ENCODE measurements at places on chromosomes 1 and 21. TPM values are rescaled to one million over a fixed set of nuclear protein-coding genes. Genes with fewer than 3 reads are reported as not detected.

DNA sequence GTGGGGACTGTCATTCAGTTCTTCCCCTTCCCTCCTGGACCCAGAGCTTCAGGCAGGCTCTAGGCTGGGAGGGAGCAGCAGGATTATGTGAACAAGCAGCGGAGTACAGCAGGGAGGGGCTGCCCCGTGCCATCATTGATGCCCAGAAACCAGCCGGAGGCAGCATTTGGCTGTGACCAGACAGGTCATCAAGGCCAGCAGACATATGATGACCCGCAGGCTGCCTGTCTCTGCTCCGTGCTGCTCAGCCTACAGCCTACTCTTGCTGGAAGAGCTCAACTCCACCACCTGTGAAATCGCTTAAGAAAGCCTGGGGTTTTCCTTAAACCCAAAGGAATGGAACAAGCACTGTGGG, 4.9 kb downstream of the KLHL21 start:
- peaks cover 42% of the 10 kb centered on the region for H3K36me3 ChIP-seq
- H3K27me3 ChIP-seq, result no peaks in the 10 kb centered on the region
- H3K4me3 ChIP-seq, result no peak overlapping the region

DNA sequence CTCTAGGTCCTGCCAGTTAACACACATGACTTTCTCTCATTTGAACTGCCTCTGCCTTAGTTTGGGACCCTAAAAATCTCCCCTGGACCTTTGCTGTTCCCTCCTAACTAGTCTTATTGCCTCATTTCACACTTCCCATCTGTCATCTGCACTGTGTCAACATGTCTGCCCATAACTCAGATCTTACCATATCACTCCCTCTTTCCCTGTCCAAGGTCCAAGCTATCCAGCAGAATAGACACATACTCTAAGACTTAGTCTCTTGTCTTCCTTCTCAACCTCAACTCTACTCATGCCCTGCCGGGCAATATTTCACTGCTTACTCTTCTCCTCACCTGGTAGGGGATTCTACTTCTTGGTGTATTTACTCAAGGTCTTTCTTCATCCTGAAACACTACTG, 79.5 kb upstream of the DAB1 start:
- no peaks in the 10 kb centered on the region for H3K4me1 ChIP-seq
- H3K4me3 ChIP-seq, result no peak overlapping the region
- H3K27ac ChIP-seq, result no peak overlapping the region

DNA sequence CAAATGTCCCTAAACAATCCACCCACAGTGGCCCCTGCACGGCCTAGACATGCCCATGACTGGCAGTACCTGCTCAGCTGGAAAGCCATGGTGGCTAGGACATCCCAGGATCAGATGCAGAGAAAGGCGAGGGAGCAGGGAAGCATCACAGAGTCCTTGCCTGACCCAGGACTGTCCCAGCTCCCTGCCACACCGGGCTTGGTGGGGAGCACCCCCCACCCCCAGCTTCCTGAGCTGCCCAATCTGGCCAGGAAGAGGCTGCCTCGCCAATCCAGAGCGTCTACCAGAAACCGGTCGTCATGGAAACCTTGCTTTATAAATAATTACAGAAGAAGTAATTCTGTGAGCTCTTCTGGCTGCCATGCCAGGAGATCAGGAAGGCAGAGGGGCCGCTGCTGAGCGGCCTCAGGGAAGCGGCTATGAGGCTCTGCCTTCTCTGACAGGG, 34.8 kb downstream of the ACOT7 start:
- H3K4me1 ChIP-seq, result peaks cover 66% of the 10 kb centered on the region
- H3K36me3 ChIP-seq, result peaks cover 9% of the 10 kb centered on the region
- H3K27ac ChIP-seq, result peak overlapping the region; percentile 96
- H3K4me3 ChIP-seq, result peak overlapping the region; percentile 65
- H3K27me3 ChIP-seq, result no peaks in the 10 kb centered on the region

- no peak for DNase-seq
- H3K4me1 ChIP-seq, result no peaks in the 10 kb centered on the region
- no peak overlapping the region for H3K4me3 ChIP-seq
- peaks cover 19% of the 10 kb centered on the region for H3K27me3 ChIP-seq
- H3K36me3 ChIP-seq, result no peaks in the 10 kb centered on the region
Measured at GRCh38 chr1:75708910-75709309, 15.6 kb upstream of the ACADM start.

Gene TPTE
- total RNA-seq, result not detected

- no peak overlapping the region for H3K4me3 ChIP-seq
- peaks cover 37% of the 10 kb centered on the region for H3K4me1 ChIP-seq
- H3K27me3 ChIP-seq, result no peaks in the 10 kb centered on the region
- DNase-seq, result no peak
- peaks cover 21% of the 10 kb centered on the region for H3K36me3 ChIP-seq
- peak overlapping the region; percentile 31 for H3K27ac ChIP-seq
Measured at GRCh38 chr21:45536301-45537081, 5.7 kb downstream of the SLC19A1 start.

Gene LDLRAD1
- total RNA-seq, result not detected

DNA sequence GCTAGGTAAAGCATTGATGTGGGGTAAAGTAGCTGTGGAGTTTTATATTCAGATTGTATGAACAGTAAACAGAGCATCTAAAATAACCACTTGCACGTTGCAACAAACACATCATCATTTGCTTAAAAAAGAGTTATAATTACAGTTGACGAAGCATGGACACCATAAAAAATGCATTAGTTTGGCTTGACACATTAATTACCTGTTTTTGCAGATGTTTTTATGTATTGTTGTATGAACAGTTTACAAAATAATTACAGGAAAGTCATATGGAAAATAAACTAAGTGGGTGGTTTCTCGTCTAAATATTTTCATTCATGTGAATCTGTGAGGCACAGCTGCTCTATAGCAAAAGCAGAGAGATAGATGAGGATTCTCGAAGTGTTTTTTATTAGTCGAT, 108.3 kb downstream of the RPS6KC1 start:
- H3K27ac ChIP-seq, result no peak overlapping the region
- no peak for DNase-seq
- no peaks in the 10 kb centered on the region for H3K4me1 ChIP-seq
- H3K27me3 ChIP-seq, result no peaks in the 10 kb centered on the region
- peaks cover 6% of the 10 kb centered on the region for H3K36me3 ChIP-seq
- no peak overlapping the region for H3K4me3 ChIP-seq

- no peak overlapping the region for H3K27ac ChIP-seq
- no peak for DNase-seq
- H3K4me3 ChIP-seq, result no peak overlapping the region
- peaks cover 34% of the 10 kb centered on the region for H3K27me3 ChIP-seq
- H3K4me1 ChIP-seq, result no peaks in the 10 kb centered on the region
Measured at GRCh38 chr1:115337276-115337632, 795 bp downstream of the NGF start.

Gene NGF
- total RNA-seq, result not detected

Gene EPHB2
- 0.08 TPM for total RNA-seq

GRCh38 chr1:112388436-112388835, 7.6 kb upstream of the CTTNBP2NL start:
- H3K36me3 ChIP-seq, result no peaks in the 10 kb centered on the region
- DNase-seq, result no peak
- H3K27ac ChIP-seq, result no peak overlapping the region
- H3K27me3 ChIP-seq, result peaks cover 16% of the 10 kb centered on the region
- H3K4me1 ChIP-seq, result peaks cover 12% of the 10 kb centered on the region
- no peak overlapping the region for H3K4me3 ChIP-seq

DNA sequence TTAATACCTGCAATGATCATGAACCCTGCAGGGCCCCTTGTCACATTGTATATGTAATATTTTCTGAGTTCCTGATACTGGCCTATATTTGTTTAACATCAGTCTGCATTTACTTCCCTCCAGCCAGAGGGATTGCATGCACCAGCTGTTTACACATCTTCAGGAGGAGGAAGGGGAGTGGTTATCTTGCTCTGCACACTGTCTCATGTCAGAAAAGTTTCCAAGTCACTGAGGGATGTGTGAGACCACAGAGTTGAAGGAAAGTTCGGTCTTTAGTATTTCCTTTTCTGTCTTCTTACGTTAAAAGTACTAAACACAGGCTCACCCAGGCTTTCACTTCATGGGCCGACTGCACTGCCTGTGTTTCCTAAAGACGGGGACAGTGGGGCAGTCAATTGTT, 574.1 kb downstream of the LMO4 start:
- peaks cover 8% of the 10 kb centered on the region for H3K27me3 ChIP-seq
- H3K27ac ChIP-seq, result no peak overlapping the region
- peaks cover 5% of the 10 kb centered on the region for H3K4me1 ChIP-seq
- H3K4me3 ChIP-seq, result no peak overlapping the region
- no peak for DNase-seq

- peaks cover 8% of the 10 kb centered on the region for H3K4me1 ChIP-seq
- H3K27ac ChIP-seq, result no peak overlapping the region
- H3K27me3 ChIP-seq, result no peaks in the 10 kb centered on the region
- DNase-seq, result no peak
- H3K4me3 ChIP-seq, result no peak overlapping the region
- no peaks in the 10 kb centered on the region for H3K36me3 ChIP-seq
Measured at GRCh38 chr1:43074244-43074643, 97.8 kb downstream of the EBNA1BP2 start.

Gene HSD3B1
- not detected for total RNA-seq

Gene WNT9A
- total RNA-seq, result 0.32 TPM

- peaks cover 12% of the 10 kb centered on the region for H3K27me3 ChIP-seq
- H3K4me3 ChIP-seq, result no peak overlapping the region
- peaks cover 55% of the 10 kb centered on the region for H3K4me1 ChIP-seq
- no peak overlapping the region for H3K27ac ChIP-seq
- DNase-seq, result no peak
Measured at GRCh38 chr1:101295209-101295608, 58.4 kb downstream of the S1PR1 start.

DNA sequence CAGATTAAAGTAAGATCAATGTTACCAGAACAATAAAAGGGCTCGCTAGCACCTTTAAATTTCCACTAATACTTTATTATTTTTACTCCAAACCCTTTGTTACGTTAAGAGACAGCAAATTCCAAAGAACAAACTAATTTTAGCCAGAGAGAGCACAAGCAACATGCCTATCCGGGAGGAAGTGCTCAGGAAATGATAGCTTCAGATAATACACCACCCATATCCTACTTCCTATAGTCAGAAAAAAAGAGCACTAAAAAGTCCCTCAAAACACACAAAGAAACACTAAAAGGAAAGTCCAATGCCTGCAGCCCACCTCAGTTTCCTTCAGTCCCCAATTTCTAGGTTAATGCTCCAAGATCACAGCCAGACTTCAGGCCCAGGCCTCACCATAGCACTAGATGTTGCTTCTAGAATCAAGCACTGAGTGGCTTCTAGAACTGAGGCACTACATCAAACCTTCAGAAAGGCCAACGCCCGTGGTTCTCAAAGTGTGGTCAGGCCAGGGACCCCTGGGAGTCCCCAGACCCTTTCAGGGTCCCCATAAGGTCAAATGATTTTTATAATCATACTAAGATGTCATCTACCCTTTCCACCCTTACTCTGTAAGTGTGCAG, 142.6 kb downstream of the PSMG1 start:
- no peaks in the 10 kb centered on the region for H3K27me3 ChIP-seq
- no peak for DNase-seq
- no peaks in the 10 kb centered on the region for H3K36me3 ChIP-seq
- H3K4me1 ChIP-seq, result peaks cover 13% of the 10 kb centered on the region

Gene SCYL3
- 17.1 TPM for total RNA-seq

Gene SLC25A24
- 30.5 TPM for total RNA-seq

Gene KIRREL1
- total RNA-seq, result not detected

Gene OPRD1
- total RNA-seq, result not detected

Gene ATAD3B
- 34.6 TPM for total RNA-seq

- no peak for DNase-seq
- H3K27me3 ChIP-seq, result no peaks in the 10 kb centered on the region
- H3K4me3 ChIP-seq, result no peak overlapping the region
- no peaks in the 10 kb centered on the region for H3K36me3 ChIP-seq
- no peak overlapping the region for H3K27ac ChIP-seq
Measured at GRCh38 chr1:95370691-95371562, 136.9 kb downstream of the RWDD3 start.

Gene OR2AK2
- total RNA-seq, result not detected

Gene SMAP2
- total RNA-seq, result 140 TPM

DNA sequence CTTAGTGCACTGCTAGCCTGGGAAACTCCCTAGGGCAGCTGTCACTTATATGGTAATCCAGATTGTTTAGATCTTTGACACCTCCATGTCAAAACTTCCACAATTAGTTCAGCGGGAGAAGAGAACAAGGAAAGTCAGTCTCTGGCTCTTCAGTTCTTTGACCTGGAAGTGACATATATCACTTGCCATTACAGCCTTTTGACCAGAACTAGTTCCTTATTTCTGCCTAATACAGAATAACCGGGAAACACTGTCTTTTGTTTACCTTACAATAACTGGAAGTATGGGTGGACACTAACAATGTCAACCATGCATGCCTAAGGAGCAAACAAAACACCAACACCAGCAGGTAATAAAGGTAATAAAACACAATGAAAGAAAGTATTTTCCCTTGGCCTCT, 68.3 kb downstream of the C4BPA start:
- peaks cover 5% of the 10 kb centered on the region for H3K4me1 ChIP-seq
- H3K27me3 ChIP-seq, result no peaks in the 10 kb centered on the region
- no peak overlapping the region for H3K27ac ChIP-seq
- no peak for DNase-seq
- H3K36me3 ChIP-seq, result no peaks in the 10 kb centered on the region
- no peak overlapping the region for H3K4me3 ChIP-seq

GRCh38 chr1:189275796-189276195, 1201.9 kb downstream of the BRINP3 start:
- no peak for DNase-seq
- H3K36me3 ChIP-seq, result no peaks in the 10 kb centered on the region
- no peaks in the 10 kb centered on the region for H3K27me3 ChIP-seq
- no peaks in the 10 kb centered on the region for H3K4me1 ChIP-seq
- H3K4me3 ChIP-seq, result no peak overlapping the region

GRCh38 chr21:33071770-33072306, 1.9 kb downstream of the OLIG1 start:
- H3K4me3 ChIP-seq, result peak overlapping the region; percentile 59
- DNase-seq, result peak; percentile 8
- peaks cover 19% of the 10 kb centered on the region for H3K4me1 ChIP-seq
- H3K27me3 ChIP-seq, result peaks cover 77% of the 10 kb centered on the region
- peaks cover 3% of the 10 kb centered on the region for H3K36me3 ChIP-seq
- no peak overlapping the region for H3K27ac ChIP-seq

DNA sequence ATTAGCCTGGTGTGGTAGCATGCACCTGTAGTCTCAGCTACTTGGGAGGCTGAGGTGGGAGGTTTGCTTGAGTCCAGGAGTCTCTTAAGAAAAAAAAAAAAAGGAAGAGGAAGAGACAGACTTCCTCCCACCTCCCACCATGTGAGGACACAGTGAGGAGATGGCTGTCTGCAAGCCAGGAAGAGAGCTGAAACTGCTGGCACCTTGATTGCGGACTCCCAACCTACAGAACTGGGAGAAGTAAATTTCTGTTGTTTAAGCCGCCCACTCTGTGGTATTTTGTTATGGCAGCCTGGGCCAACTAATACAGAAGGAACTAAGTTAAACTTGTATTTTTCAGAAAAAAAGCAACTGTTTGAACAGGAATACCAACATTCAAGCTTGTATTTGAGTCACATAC, 21.7 kb downstream of the DOP1B start:
- peaks cover 30% of the 10 kb centered on the region for H3K4me1 ChIP-seq
- no peaks in the 10 kb centered on the region for H3K27me3 ChIP-seq
- no peak overlapping the region for H3K4me3 ChIP-seq
- DNase-seq, result no peak
- no peak overlapping the region for H3K27ac ChIP-seq

Gene MROH9
- not detected for total RNA-seq

GRCh38 chr1:188463919-188464318, 1635.2 kb downstream of the PLA2G4A start:
- H3K27ac ChIP-seq, result no peak overlapping the region
- no peak overlapping the region for H3K4me3 ChIP-seq
- no peaks in the 10 kb centered on the region for H3K27me3 ChIP-seq
- DNase-seq, result no peak
- H3K4me1 ChIP-seq, result no peaks in the 10 kb centered on the region

Gene BACH1
- 21.1 TPM for total RNA-seq

Measured in activated CD4-positive, alpha-beta T cell treated with anti-CD3 and anti-CD28 coated beads, Interleukin-2, amount 10 ng/mL, durations not matched to agents 7 days and 5 days (primary cell).